Progenitor cell of endocrine pancreas (in vitro differentiated cells): ENCODE measurements at places on chromosomes 6 and 20. TPM values are rescaled to one million over a fixed set of nuclear protein-coding genes. Genes with fewer than 3 reads are reported as not detected.
A peak's percentile ranks its signal among the peaks of the same experiment; 100 is the strongest.

SLC22A23 gene
- 17.1 and 19.4 TPM in 2 replicates for total RNA-seq

OTOR gene
- not detected in 2 replicates for total RNA-seq

CLPSL2 gene
- total RNA-seq, result not detected in 2 replicates

UBD gene
- total RNA-seq, result 1.9 and 2.6 TPM in 2 replicates

DNA sequence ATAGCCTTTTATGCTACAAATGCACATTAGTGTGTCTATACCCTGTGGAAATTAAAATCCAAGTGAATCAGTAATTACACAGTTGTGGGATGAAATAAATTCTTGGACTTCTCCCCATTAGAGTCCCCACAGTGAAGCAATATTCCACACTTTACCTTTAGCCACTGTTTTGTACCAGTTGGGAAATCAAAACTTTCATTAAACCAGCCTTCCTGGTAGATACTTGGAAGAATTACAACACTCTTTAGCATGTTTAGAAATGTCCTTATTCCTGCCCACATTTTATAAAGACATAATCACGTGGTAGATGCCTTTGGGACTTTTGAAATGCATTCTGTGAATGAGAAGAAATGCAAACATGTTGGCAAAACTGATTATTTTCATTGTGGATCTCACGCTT lies 49.0 kb upstream of the ANKEF1 start:
- H3K4me3 ChIP-seq, result no peak overlapping the region
- H3K27me3 ChIP-seq, result no peaks in the 10 kb centered on the region
- H3K4me1 ChIP-seq, result no peaks in the 10 kb centered on the region

GRCh38 chr6:117739869-117740268 lies 64.6 kb downstream of the NUS1 start:
- H3K27ac ChIP-seq, result no peak overlapping the region
- no peaks in the 10 kb centered on the region for H3K36me3 ChIP-seq
- no peak for DNase-seq
- H3K27me3 ChIP-seq, result no peaks in the 10 kb centered on the region

DNA sequence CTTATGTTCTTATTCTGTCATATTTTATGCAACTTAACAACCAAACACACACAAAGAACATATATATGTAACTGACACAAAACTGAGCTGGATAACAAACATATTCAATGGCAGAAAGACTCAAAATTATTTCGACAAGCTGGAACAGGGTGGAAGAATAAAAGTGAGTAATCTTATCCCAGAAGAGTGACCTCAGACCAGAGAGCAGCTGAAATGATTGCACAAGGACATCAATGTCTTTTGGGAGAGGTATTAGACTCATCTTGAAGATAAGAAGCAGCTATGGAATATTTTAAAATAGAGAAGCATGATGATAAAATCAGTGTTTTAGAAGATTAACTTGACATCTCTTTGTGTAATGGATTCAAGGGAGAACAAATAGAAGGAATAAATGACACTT lies 191.6 kb upstream of the PRDM1 start:
- no peak for DNase-seq
- no peak overlapping the region for H3K4me3 ChIP-seq
- H3K4me1 ChIP-seq, result peaks cover 11% of the 10 kb centered on the region
- peaks cover 3% of the 10 kb centered on the region for H3K36me3 ChIP-seq

DNA sequence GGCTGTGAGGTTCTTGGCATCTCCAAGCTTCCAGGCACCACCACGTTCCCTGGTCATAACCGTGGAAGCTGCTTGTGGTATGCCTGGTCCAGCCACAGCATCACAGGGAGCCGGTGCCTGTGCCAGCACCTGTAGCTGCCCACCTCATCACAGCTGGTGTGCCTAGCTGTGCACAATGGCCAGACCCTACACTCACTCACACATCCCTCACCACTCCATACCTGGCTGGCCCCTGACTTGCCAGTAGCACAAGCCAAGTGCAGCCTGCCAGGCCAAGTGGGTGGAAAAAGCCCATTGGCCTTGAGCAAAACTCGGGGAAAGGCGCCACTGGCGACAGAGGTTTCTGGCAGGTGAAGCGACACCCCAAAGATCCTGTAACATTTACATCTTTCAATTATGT lies 192.3 kb upstream of the MANEA start:
- DNase-seq, result no peak
- H3K4me3 ChIP-seq, result no peak overlapping the region
- no peaks in the 10 kb centered on the region for H3K36me3 ChIP-seq
- H3K4me1 ChIP-seq, result no peaks in the 10 kb centered on the region
- no peaks in the 10 kb centered on the region for H3K27me3 ChIP-seq
- no peak overlapping the region for H3K27ac ChIP-seq

- peak overlapping the region; percentile 63 for H3K27ac ChIP-seq
- H3K4me3 ChIP-seq, result no peak overlapping the region
- no peaks in the 10 kb centered on the region for H3K27me3 ChIP-seq
- no peak for DNase-seq
Observed at GRCh38 chr6:25898289-25898977, 24.4 kb upstream of the SLC17A3 start.

DNA sequence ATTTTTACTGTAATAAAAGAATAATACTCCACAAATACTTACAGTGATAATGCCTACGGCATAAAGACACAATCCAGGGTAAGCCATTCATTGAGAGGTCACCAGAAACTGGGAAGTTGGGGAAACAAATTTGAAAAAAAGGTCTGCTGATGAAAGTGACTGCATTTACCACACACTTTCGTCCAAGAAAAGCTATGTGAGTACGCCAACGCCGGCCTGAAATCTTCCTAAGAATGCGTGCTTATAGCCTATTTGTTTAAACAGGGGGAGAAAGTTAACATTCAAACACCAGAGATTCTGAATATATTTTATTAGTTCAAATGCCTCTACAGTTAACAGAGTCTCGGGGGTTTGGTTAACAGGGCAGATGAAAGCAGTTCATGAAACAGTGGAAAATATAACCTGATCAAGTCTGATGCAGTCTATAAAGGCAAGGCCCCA lies 657 bp upstream of the LTV1 start:
- H3K36me3 ChIP-seq, result peaks cover 9% of the 10 kb centered on the region
- no peak for DNase-seq
- peak overlapping the region; percentile 90 for H3K4me3 ChIP-seq
- no peaks in the 10 kb centered on the region for H3K27me3 ChIP-seq
- H3K27ac ChIP-seq, result peak overlapping the region; percentile 100
- peaks cover 14% of the 10 kb centered on the region for H3K4me1 ChIP-seq

- peaks cover 66% of the 10 kb centered on the region for H3K27me3 ChIP-seq
- DNase-seq, result no peak
- no peak overlapping the region for H3K27ac ChIP-seq
Observed at GRCh38 chr6:41419385-41419784, 84.0 kb downstream of the NCR2 start.

DNA sequence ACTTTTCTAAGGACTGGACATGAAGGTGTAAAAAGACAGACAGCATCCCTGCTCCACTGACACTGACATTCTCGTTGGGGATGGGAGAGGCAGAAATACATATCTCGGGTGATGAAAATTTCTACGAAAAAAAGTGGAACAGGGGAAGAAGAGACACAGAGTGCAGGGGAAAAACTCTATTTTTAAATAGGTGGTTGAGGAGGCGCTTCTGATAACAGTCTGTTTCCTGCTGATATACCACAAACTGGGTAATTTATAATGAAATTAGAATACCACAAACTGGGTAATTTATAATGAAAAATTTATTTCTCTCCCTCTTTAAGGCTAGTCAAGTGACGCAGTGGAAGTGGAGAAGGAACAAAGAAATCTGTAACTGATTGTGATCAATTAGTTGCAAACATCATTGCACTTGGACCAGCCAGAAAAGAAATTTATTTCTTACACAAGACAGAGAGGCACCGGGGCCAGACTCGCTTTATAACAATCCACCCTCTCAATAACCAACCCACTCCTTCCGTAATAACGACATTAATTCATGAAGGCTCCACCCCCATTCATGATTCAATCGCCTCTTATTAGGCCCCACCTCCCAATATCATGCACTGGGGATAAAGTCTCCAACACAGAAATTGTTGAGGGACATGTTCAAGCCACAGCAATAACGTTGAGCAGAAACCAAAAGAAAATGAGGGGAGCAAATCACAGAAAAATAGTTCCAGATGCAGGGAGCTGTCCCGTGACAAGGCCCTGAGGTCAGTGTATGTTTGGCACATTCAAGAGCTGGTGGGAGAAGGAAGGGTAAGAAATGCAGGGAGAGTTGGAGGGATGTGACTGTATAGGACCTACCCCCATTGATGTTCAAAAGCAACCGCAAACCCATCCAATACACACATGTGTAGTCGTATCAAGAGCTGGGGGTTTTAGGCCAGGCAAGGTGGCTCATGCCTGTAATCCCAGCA lies 6.6 kb upstream of the SRSF6 start:
- peaks cover 5% of the 10 kb centered on the region for H3K4me1 ChIP-seq
- H3K27ac ChIP-seq, result no peak overlapping the region
- H3K36me3 ChIP-seq, result no peaks in the 10 kb centered on the region
- no peak overlapping the region for H3K4me3 ChIP-seq

- H3K27me3 ChIP-seq, result no peaks in the 10 kb centered on the region
- no peak overlapping the region for H3K4me3 ChIP-seq
- H3K27ac ChIP-seq, result no peak overlapping the region
Observed at GRCh38 chr20:5835321-5835821, 85.2 kb downstream of the SHLD1 start.

DNA sequence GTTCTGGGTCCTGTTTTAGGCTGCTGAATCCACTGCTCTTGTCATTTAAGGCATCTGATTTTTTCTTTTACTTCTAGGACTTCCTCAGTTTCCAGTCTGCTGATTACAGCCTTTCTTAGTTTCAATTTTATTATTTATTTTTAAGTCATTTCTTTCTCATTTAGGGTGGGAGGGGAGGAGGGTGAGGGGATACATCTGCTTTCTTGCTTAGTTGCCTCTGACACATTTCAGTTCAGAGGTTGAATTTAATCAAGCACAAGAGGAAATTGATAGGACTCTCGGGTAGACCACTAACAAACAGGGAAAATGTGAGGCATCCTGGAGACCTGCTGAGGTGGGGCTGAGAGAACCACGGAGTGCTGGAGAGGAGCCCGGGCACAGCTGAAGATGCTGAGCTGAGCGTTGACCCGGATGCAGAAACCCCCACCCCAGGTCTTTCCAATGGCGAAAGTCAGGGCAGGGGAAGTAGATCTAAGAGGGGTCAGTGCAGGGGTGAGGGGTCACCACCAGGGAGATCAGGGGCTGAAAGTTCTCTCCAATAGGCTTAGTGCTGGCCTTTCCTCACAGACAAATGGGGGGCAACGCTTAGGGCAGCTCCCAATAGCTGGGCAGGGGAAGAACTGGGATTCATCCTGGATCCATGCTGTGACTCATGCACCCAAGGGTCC lies 7.6 kb upstream of the TREML2 start:
- H3K36me3 ChIP-seq, result no peaks in the 10 kb centered on the region
- peaks cover 13% of the 10 kb centered on the region for H3K27me3 ChIP-seq
- no peak for DNase-seq
- no peaks in the 10 kb centered on the region for H3K4me1 ChIP-seq
- H3K4me3 ChIP-seq, result no peak overlapping the region

- no peak overlapping the region for H3K27ac ChIP-seq
- H3K27me3 ChIP-seq, result peaks cover 3% of the 10 kb centered on the region
- H3K36me3 ChIP-seq, result no peaks in the 10 kb centered on the region
- H3K4me3 ChIP-seq, result no peak overlapping the region
- H3K4me1 ChIP-seq, result no peaks in the 10 kb centered on the region
Observed at GRCh38 chr20:19012676-19013075, 199.1 kb downstream of the SCP2D1 start.

GRCh38 chr20:19275630-19276071 lies 63.2 kb downstream of the SLC24A3 start:
- no peak overlapping the region for H3K27ac ChIP-seq
- no peak overlapping the region for H3K4me3 ChIP-seq
- DNase-seq, result no peak
- no peaks in the 10 kb centered on the region for H3K36me3 ChIP-seq

DNA sequence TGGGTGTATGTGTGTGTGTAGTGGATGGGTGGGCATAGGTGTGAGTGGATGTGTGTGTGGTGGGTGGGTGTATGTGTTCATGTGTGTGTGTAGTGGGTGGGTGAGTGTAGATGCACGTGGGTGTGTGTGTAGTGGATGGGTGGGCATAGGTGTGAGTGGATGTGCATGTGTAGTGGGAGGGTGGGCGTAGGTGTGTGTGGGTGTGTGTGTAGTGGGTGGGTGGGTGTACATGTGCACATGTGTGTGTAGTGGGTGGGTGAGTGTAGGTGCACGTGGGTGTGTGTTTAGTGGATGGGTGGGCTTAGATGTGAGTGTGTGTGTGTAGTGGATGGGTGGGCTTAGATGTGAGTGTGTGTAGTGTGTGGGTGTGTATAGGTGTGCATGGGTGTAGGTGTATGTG lies 104.4 kb downstream of the MYLK4 start:
- DNase-seq, result no peak
- no peak overlapping the region for H3K4me3 ChIP-seq
- H3K27me3 ChIP-seq, result peaks cover 4% of the 10 kb centered on the region
- no peak overlapping the region for H3K27ac ChIP-seq
- H3K36me3 ChIP-seq, result no peaks in the 10 kb centered on the region

DNA sequence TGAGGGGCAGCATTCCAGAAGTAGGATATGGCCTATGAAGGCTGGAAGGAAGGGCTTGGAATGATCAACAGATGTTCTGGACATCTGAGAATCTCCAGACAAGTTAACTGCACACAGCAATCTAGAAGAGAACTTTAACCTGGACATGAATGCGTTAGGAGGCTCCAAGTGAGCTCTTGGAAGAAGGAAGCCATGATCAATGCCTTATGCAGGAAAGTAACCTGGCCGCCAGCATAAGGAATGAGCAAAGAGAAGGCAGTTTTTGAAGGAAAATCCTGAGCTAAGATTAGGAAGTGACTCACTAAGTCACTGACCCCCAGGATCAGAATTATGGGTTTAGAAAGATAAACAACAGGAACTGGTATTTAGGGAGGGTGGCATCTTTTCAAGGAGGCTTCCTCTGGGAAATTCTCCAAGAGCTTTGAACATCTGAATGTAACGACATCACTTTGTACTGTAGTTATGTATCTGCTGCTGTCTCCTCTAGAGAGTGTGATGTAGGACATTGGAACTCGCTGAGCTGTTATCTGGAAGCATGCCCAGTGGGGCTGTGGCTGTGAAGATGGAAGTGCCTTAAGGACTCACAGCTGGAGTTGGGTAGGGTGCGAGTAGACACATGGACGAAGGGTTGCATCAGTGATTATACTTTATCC lies 236.8 kb downstream of the PACRG start:
- H3K27me3 ChIP-seq, result no peaks in the 10 kb centered on the region
- H3K36me3 ChIP-seq, result no peaks in the 10 kb centered on the region
- H3K27ac ChIP-seq, result no peak overlapping the region
- no peaks in the 10 kb centered on the region for H3K4me1 ChIP-seq
- H3K4me3 ChIP-seq, result no peak overlapping the region

DNA sequence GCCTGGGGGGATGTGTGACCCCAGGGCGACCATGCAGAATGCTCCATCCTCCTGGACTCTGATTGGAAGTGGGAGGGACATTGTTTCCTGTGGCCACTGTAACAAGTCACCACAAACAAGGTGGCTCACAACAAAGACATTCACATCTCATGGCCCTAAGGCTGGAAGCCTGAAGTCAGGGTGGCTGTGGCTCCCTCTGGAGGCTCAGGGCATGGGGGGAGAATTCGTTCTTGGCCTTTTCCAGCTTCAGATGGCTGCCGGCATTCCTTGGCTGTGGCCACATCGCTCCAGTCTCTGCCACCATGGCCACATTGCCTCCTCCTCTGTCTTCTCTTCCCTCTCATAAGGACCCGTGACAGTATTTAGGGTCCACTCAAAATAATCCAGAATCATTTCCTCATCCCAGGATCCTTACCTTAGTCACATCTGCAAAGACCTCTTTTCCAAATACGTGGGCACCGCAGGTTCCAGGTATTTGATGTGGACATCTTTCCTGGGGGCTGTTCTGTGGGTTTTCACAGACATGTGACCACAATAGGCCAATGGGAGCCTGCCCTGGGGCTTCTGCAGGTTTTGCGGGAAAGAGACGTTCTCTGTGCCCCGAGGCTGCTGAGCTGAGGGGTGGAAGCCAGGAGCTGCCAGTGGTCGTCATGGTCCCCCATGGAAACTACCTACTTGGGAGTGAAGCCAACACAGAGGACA lies 249.3 kb downstream of the PREX1 start:
- H3K4me3 ChIP-seq, result no peak overlapping the region
- H3K27me3 ChIP-seq, result peaks cover 2% of the 10 kb centered on the region
- H3K36me3 ChIP-seq, result no peaks in the 10 kb centered on the region
- no peak for DNase-seq
